ENCODE measurements at places on chromosomes 12 and 14.

DNA sequence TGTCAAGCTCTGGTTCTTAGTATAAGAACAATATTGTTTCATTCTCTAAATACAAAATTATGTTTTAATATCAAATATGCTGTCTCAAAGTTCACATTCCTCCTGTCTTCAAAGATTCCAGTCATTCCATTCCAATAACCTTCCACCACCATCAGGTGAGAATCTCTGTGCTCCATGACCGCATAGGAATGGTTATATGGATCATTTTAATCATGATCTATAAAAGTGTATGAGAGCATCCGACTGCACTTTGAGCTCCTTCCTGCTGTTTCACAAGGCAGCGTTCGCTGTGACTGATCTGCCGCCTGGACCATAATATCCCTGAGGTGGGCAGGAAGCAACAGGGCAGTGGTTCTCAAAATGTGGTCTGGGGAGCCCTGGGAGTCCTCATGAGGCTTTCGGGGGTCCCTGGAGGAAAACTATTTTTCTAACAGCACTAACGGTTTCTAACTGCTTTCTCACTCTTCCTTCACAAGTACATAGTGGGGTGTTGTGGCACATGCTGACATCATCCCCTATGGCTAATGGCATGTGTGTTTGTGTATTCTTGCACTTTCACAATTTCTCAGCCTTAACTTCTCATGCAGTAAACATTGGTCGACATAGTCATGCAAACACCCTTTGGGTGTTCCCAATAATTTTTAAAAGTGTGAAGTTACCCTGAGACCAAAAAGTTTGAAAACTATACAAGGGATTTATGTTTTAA lies 137.4 kb downstream of the ANO2 start:
- H3K27ac ChIP-seq, result no peak overlapping the region
- H3K27me3 ChIP-seq, result peaks cover 30% of the 10 kb centered on the region
- peaks cover 4% of the 10 kb centered on the region for H3K4me1 ChIP-seq
- H3K4me3 ChIP-seq, result no peak overlapping the region
- H3K36me3 ChIP-seq, result peaks cover 2% of the 10 kb centered on the region

DNA sequence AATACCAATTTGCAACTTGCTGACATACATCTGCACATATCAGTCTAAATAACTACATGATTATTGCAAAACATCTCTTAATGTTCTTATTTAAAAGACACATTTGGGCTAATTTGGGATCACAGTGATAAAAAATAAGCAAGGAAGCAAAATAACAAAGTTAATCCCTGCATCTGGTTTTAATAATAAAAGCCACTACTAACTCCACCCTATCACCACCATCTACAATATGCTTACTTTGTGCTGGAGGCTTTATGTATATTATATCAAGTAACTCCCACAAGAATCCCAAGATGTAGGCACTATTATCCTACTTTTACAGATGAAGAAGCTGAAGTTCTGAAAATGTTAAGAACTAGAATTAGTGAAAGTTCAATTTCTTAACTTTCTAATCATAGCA lies 45.7 kb downstream of the TAOK3 start:
- H3K27me3 ChIP-seq, result no peaks in the 10 kb centered on the region
- H3K4me1 ChIP-seq, result peaks cover 34% of the 10 kb centered on the region
- no peak overlapping the region for H3K27ac ChIP-seq
- H3K36me3 ChIP-seq, result peaks cover 7% of the 10 kb centered on the region
- H3K4me3 ChIP-seq, result no peak overlapping the region

GRCh38 chr12:65817866-65818265 lies 6.4 kb upstream of the HMGA2 start:
- no peak overlapping the region for H3K27ac ChIP-seq
- peaks cover 2% of the 10 kb centered on the region for H3K36me3 ChIP-seq

GRCh38 chr14:94441130-94441529 lies 11.5 kb downstream of the SERPINA11 start:
- DNase-seq, result no peak
- no peak overlapping the region for H3K27ac ChIP-seq
- no peaks in the 10 kb centered on the region for H3K4me1 ChIP-seq
- no peaks in the 10 kb centered on the region for H3K36me3 ChIP-seq
- no peak overlapping the region for H3K4me3 ChIP-seq

DNA sequence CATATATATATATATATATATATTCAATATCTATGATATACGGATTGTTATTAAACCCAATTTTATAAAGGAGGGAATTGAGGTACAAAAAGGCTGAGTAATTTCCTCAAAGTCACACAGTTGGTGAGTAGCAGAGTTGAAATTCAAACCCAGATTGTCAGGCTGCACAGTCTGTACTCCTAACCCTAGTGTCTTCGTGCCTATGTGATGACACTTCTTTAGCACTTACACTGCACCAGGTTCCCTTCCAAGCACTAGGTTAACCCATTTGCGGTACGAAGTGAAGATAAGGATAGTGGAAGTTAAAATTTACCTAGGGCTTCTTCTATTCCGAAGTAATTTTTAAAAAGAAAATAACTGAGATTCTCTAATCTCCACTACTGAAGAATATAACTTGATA lies 125.1 kb upstream of the TSPAN8 start:
- H3K4me3 ChIP-seq, result no peak overlapping the region
- no peaks in the 10 kb centered on the region for H3K36me3 ChIP-seq
- H3K4me1 ChIP-seq, result no peaks in the 10 kb centered on the region
- no peak for DNase-seq
- H3K27me3 ChIP-seq, result no peaks in the 10 kb centered on the region
- H3K27ac ChIP-seq, result no peak overlapping the region

GRCh38 chr12:2320841-2321240 lies 268.1 kb downstream of the CACNA1C start:
- no peaks in the 10 kb centered on the region for H3K36me3 ChIP-seq
- no peak overlapping the region for H3K27ac ChIP-seq

DNA sequence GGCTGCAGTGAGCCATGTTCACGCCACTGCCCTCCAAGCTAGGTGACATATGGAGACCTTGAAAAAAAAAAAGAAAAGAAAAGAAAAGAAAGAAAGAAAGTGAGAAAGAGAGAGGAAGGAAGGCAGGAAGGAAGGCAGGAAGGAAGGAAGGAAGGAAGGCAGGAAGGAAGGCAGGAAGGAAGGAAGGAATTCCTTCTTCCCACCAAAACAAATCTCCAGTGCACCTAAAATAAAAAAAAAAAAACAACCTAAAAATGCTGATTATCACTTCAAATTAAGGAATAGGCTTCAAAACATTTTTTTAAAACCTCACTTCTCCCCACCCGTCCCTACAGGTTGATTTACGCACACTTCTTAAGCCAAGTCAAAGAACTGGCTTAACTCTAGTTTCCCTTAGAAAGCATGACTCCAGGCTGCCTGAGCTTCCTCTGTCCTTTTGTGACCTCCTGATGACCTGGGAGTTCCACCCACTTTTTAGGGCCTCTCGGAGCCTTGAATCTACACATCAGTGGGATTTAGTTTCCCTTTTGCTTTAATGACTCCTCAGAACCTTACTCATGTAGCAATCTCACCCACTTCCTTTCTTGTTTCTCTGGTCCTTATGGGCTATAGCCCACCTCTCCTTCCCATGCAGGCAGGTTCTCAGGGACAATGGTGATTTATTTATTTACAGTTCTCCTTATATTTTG lies 18.6 kb downstream of the DUSP6 start:
- no peak overlapping the region for H3K4me3 ChIP-seq
- DNase-seq, result no peak
- peaks cover under 1% of the 10 kb centered on the region for H3K27me3 ChIP-seq

DNA sequence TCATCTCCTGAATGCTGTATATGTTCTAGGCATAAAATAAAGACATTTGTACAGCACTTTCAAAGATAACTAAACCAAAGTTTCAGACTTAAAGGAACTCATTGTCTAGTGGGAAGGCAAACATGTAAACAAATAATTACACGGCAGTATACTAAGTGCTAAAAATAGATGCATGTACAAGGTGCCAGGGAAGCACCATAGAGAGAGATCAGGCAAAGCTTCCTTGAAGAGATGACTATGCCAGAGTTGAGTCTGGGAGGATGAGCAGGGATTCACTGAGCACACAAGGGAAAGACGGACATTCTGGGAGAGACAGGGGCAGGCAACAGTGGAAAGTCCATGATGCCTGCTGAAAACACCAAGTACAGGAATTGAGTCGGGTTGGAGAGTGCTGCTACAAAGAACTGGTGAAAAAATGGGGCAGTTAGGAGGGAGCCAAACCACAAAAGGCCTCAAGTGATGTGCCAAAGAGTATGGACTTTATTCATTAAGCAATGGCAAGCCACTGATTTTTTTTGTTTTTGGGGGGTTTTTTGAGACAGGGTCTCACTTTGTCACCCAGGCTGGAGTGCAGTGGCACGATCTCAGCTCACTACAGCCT lies 26.8 kb downstream of the ANKS1B start:
- H3K27ac ChIP-seq, result no peak overlapping the region
- H3K27me3 ChIP-seq, result peaks cover 5% of the 10 kb centered on the region
- H3K36me3 ChIP-seq, result no peaks in the 10 kb centered on the region
- DNase-seq, result no peak
- no peak overlapping the region for H3K4me3 ChIP-seq

DNA sequence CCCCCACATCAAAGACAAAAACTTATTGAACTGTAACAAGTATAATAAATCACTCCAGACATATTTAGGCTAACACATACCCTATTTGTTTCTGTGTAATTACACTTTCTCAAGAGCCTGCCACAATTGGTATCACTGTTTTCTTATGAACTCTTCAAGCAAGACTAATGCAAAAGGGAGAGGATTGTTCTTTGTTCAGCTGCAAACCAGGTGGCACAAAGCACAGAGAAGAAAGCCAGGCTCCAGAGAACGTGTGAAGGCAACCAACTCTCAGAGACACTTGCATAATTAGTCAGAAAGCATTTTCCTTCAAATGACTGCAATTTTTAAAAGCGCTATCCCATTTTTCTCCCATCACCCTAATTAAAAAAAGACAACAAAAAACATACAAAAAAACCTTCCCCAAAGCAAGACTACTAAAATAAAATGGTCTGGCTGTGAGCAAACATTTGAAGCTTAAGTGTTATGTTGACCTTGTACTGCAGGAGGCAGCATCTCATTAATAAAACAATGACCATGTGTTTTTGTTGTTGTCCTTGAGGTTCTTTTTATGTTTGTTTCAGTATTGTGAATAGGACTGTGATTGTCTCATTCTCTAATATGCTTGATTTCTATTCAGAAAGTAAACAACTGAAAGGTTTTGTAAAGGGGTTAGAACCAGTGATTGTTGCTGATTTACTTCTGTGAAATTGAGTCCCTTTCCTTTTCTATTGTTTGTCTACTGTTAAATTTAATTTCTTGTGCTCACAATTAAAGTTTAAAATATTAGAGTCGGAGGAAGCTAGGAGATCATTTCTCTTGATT lies 452.7 kb upstream of the PDE3A start:
- peaks cover 4% of the 10 kb centered on the region for H3K4me1 ChIP-seq
- no peak overlapping the region for H3K4me3 ChIP-seq
- H3K27me3 ChIP-seq, result peaks cover 17% of the 10 kb centered on the region
- no peaks in the 10 kb centered on the region for H3K36me3 ChIP-seq
- no peak for DNase-seq

DNA sequence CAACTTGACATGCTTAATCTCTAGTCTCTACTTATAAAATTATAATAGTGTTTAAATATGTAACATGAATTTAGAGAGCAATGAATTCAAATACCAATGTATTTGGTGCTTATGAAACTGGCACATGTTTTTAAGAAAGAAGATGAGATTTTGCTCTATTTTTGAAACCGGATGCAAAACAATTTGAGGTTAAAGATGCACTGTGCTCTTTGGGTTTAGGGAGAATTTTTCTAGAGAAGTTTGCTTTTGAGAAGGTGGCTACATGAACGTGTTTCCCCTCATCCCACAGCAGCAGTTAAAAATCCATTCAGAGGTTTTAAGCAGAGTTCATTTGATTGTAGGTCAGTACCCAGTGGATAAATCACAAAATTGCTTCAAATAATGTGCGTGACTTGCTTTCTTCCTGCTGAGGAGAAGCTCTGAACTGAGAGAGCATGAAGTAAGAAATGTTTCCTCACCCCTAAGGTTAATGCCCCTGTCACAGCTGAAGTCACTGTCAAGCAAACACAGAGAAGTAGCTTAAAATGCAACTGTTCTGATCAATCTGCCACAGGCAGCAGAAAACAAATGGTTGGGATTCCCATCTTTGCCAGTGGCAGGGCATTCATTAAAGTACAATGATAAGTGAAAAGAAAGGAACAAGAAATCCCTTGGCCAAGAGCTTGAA lies 241.9 kb upstream of the SYT1 start:
- no peaks in the 10 kb centered on the region for H3K27me3 ChIP-seq
- H3K27ac ChIP-seq, result no peak overlapping the region
- no peak for DNase-seq
- H3K4me3 ChIP-seq, result no peak overlapping the region
- H3K4me1 ChIP-seq, result no peaks in the 10 kb centered on the region

GRCh38 chr12:93061473-93062419 lies 132.7 kb upstream of the EEA1 start:
- H3K27me3 ChIP-seq, result peaks cover 47% of the 10 kb centered on the region
- no peak overlapping the region for H3K27ac ChIP-seq
- no peak for DNase-seq
- no peaks in the 10 kb centered on the region for H3K4me1 ChIP-seq

- no peaks in the 10 kb centered on the region for H3K27me3 ChIP-seq
- no peak for DNase-seq
- no peak overlapping the region for H3K4me3 ChIP-seq
- no peak overlapping the region for H3K27ac ChIP-seq
These were observed 202.4 kb downstream of the ITPR2 start for GRCh38 chr12:26630546-26631027.

DNA sequence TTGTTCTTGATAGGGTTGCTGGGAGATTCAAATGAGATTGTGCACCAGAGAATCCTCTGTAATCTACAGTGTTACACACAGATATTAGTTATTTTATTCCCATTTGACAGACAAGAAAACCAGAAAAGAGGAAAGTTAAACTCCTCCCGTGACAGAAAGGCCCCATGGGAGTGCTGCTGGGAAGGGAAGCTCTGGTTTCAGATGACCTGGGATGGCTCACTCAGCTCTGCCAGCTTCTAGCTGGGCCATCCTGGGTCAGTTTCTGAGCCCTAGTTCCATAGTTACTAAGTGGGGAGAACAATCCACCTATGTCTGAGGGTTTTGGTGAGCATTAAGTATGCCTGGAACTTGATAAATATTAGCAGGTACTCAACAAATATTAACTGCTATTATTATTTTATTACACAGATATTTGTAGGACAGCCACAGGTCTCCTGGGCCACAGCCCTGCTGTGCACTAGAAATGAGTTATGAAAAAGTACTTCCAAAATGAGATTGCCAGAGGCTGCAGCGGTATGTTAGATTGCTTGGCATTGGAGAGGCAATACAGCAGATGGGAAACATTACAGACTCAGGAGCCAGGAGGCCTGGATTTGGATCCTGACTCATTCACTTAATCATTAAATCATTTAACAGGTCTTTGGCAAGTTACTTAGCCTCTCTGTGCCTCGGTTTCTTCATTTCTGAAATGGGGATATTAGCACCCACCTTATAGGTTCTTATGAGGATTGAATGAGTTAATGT lies 47.1 kb upstream of the STON2 start:
- H3K27ac ChIP-seq, result no peak overlapping the region
- no peaks in the 10 kb centered on the region for H3K36me3 ChIP-seq
- H3K4me3 ChIP-seq, result no peak overlapping the region
- H3K27me3 ChIP-seq, result peaks cover 49% of the 10 kb centered on the region
- no peak for DNase-seq
